ENCODE measurements at places on chromosomes 11 and 22. TPM values are rescaled to one million over a fixed set of nuclear protein-coding genes. Genes with fewer than 3 reads are reported as not detected.

PRR5L gene
- total RNA-seq = 30.3 TPM

CCDC87 gene
- total RNA-seq = 0.17 TPM

PRSS23 gene
- total RNA-seq = 236 TPM

TSSK2 gene
- total RNA-seq = not detected

IGSF9B gene
- total RNA-seq = 0.17 TPM

SRPRA gene
- total RNA-seq = 85.5 TPM

VWCE gene
- total RNA-seq = 8.8 TPM

TYR gene
- not detected for total RNA-seq

AGBL2 gene
- total RNA-seq = 0.17 TPM

FGF19 gene
- not detected for total RNA-seq

ROBO4 gene
- total RNA-seq = 692 TPM

CECR2 gene
- 0.17 TPM for total RNA-seq

KCNJ11 gene
- 0.65 TPM for total RNA-seq

MMP10 gene
- total RNA-seq = 7.3 TPM

GDPD4 gene
- not detected for total RNA-seq

PPARA gene
- 12.5 TPM for total RNA-seq

MEI1 gene
- 2.0 TPM for total RNA-seq

APOC3 gene
- not detected for total RNA-seq

SMCO4 gene
- total RNA-seq = 6.2 TPM

OR10W1 gene
- total RNA-seq = not detected

PLA2G3 gene
- not detected for total RNA-seq

PTPN5 gene
- not detected for total RNA-seq

ZNF280B gene
- total RNA-seq = 0.68 TPM

OR51M1 gene
- not detected for total RNA-seq

NXPE4 gene
- total RNA-seq = not detected

GALNT18 gene
- total RNA-seq = 213 TPM

GRK3 gene
- 0.51 TPM for total RNA-seq

DMC1 gene
- 1.8 TPM for total RNA-seq

DEFB131B gene
- total RNA-seq = not detected

SELENOM gene
- total RNA-seq = 18.7 TPM
